ENCODE measurements at places on chromosomes 2 and 18.
A peak's percentile ranks its signal among the peaks of the same experiment; 100 is the strongest.

GRCh38 chr18:32881009-32881408 is 108.2 kb upstream of the KLHL14 start:
- no peak for DNase-seq

DNA sequence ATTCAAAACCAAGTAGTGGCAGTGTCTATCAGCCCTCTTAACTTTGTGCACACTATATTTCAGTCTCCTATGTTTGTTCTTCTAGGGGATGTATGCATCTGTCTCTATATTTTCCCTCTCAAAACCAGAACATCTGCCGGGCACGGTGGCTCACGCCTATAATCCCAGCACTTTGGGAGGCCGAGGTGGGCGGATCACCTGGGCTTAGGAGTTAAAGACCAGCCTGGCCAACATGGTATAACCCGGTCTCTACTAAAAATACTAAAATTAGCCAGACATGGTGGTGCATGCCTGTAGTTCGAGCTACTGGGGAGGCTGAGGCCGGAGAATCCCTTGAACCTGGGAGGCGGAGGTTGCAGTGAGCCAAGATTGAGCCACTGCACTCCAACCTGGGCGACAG is 9.9 kb upstream of the GAREM2 start:
- no peak for DNase-seq

- no peak for DNase-seq
Observed at GRCh38 chr2:56450772-56451171, 267.0 kb downstream of the CCDC85A start.

DNA sequence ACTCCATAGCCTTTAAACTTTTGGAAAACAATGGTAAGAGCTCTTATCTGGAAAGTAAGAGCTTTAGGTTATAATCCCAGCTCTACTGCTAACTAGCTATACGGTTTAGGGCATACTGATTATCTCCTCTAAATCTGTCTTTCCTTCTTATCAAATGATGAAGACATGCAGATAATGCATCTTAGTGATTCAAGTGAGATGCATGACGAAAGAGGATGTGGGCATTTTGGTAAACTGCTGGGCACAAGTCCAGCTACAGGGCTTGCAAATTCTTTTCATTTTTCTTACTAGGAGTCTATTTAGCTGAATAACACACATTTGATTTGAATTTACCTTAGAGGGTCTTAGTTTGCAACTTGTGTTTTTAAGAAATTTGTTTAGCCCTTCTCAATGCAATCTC is 1604.8 kb upstream of the ZEB2 start:
- DNase-seq: peak; percentile 59

GRCh38 chr18:47775961-47776360 is 154.5 kb downstream of the SMAD2 start:
- no peak for DNase-seq

DNA sequence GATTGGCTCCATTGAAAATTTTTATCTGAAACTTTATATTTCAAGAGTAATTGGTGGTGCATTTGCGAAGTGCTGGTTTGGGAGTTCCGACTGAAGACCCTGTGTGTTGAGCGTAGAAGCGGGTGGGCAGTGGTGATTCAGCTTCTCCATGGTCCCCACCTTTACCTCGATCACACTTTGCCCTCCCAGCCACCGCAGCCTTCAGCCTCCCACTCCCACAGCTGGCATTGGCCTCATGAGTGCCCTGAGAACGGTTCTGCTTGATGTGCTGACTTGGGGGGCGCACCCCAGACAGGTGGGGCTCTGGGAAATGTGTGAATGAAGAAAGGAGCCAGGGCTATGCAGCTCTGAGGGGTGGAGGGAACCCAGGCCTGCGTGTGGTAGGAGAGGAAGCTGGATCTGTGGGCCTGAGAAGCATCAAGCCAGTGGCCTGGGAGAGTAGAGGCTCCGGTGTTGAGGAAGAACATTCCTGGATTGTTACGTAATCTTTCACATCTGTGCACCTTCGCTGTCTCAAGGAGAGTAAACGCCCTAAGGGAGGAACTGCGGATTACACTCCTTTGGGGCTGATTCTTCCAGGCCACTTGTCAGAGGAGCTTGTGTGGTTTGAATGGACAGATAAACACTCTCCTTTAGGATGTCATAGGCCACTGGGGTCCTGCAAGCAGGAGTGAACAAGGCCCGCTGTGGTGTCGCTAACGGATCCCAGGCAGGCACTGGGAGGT is 83.8 kb downstream of the NPAS2 start:
- DNase-seq: peak; percentile 83

DNA sequence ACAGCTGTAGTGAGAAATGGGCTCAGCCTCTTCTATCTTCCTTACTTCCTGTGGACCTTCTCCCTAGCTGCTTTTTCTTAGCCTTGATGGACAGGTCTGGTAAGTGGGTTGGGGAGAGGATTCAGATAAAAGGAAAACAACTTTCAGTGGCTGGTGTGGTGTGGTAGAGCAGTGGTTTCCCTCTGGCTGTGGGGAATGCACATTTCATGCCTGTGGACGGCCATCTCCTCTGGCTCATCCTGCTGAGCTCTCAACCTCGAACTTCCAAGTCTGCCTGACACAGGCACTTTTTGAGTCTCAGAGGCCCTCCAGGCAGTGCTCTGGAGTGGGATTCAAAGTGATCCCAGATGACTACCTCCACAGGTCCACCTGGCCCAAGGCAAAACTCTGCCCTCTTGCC is 38.6 kb upstream of the ACADL start:
- no peak for DNase-seq

GRCh38 chr18:23971666-23972230 is 42.8 kb upstream of the TTC39C start:
- DNase-seq: peak; percentile 56

DNA sequence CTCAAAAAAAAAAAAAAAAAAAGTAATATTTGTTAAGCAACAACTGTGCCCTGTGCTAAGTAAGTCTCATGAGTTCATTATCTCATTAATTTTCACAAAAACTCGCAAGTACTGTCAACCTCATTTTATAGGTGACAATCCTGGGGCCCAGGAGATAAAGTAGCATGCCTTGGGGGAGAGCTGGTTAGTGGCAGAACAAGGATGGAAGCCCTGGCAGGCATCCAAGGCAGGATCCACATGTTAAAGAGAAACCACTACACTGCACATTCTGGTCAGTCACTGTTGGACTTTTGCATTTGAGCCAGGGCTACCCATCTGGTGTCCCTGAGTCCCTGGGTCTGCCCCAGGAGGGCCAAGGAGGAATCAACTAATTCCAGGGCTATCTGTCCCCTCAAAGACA is 54.6 kb downstream of the ZFP36L2 start:
- no peak for DNase-seq

DNA sequence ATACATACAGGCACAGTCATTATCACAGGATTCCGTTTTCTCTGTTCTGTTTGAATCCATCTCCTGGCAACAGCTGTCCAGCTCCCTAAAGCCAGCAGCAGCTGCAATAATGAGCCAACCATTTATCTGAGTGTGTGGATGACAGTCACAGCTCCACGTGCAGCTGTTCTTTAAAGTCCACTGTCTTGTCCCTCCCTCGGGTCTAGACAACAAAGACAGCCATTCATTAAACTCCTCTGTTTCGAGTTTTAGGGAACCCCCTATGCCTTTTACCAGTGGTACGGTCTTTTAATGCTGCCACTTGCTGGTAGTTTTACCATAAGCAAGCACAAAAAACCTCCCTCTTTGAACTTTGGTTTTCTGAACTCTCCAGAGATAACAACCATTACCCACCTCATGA is 16.0 kb upstream of the MSGN1 start:
- DNase-seq: peak; percentile 29

GRCh38 chr2:235768606-235769005 is 274.8 kb downstream of the AGAP1 start:
- DNase-seq: no peak

DNA sequence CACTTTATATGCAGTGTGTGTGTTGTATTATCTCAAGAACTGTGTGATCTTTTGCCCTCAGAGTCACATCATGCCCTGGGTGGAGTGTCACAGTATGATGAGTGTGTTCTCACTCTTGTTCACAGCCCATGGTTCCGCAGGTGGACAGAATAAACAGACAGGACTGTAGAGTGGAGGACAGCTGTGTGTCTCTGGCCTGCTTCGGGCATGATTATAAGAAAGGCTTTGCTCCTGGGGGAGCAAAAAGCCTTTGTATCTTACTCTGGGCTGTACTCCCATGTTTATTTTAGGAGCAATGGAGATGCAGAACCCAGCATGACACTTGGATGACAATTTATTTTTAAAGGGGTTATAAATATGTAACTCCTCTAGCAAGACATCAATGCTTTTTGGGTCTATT is 371.7 kb upstream of the MEX3C start:
- no peak for DNase-seq

GRCh38 chr2:78290581-78291214 is 734.8 kb upstream of the REG3G start:
- no peak for DNase-seq

GRCh38 chr2:41434991-41435390 is 612.8 kb upstream of the PKDCC start:
- DNase-seq: no peak

DNA sequence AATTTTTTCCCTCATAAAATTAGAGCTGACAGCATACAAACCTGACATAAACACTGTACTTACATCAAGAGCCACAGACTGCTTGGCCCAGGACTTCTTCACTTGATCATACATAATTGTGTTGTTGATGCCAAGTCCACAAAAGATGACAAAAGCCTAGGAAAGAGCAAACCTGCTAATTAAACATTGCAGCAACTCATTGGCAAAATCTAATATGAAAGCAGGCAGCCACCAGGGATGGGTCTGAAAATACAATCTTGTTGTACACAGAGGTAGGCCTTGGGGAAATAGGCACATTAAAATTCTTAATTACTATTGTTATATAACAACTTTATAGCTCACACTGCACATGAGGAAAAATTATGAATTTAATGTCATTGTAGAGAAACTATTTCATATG is 255.8 kb downstream of the PDE11A start:
- DNase-seq: no peak

DNA sequence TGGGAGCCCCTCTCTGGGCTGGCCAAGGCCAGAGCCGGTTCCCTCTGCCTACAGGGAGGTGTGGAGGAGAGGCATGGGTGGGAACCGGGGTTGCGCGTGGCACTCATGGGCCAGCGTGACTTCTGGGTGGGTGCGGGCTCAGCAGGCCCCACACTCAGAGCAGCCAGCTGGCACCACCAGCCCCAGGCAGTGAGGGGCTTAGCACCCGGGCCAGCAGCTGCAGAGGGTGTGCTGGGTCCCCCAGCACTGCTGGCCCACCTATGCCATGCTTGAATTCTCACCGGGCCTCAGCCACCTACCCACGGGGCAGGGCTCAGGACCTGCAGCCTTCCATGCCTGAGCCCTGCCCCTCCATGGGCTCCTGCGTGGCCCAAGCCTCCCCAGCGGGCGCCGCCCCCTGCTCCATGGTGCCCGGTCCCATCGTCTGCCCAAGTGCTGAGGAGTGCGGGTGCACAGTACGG is 248.5 kb upstream of the HNMT start:
- DNase-seq: no peak

DNA sequence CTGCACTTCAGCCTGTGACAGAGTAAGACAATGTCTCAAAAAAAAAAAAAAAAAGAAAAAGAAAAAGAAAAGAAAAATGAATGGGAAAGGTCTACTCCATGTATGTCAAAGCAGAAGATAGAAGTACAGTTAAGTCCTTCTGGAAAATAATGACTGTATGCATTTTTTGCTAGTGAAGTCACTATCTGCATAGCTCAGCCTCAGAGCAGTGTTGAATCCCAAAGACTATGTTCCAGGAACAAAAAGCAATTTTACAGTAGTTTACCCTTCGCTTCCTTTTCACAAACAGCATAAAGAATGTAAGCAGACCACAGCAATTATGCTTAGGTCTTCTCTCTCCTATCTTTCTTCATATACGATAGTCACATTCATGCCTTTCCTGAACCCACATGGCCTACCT is 497.4 kb downstream of the CMPK2 start:
- peak; percentile 26 for DNase-seq

DNA sequence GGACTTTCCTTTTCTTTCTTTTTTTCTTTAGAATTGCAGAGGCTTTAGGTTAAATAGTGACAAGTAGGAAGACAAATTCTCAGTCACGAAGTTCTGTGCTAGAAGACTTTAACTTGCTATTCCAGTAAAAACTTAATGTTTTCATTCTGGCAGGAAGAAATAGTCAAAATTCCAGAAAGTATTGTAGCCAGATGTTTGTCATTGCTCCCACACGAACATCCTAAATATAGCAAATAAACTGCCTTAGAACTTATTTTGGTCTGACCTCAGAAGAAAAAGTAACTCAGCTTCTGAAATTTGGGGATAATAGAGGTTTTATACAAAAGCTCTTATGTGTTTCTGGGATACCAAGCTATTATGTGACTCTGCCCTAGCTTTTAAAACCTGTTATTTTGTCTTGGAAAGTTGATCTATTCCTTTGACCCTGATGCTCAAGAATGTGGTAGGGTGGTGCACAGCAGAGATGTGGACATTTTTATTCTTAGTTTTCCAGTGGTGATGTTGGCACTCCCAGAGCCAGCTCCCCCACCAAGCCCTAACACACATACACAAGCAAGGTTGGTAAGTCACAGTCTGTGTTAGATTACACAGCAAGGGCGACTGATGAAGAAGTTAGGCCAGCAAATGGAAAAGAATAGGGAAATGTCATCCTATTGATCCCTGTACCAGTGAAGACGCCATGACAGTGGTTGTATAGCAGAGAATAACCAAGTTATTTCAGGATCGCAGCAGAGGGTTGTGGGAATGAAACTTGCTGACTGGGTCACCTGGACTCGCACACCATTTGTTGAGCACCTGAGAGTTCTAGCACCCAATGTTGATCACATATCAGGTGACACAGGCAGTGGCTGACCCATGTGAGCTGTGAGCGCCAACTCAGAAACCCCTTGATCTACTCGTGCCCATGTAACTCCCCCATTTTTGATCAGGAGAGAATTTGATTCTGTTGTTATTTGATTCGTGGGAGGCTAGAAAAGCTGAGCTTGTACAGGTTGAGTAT is 23.7 kb downstream of the FARP2 start:
- DNase-seq: no peak

- DNase-seq: peak; percentile 90
Observed at GRCh38 chr18:23849141-23849540, 159.9 kb downstream of the LAMA3 start.

DNA sequence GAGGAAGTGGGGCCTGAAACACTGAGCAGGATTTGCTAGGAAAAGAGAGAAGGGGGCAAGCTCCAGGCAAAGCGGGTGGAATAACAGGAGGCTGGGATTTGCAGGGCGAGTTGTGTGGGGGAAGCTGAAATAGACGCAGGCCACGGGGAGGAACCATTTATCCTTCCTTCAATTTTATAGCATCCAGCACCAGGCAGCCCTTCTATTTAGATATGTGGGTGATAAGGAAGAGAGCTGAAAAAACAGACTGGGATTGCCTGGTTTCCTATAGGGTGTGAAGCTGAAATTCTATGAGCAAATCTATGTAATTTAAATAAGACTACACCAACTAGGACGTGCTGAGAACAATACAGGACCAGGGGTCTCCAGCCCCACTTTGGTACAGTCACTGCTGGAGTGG is 132.0 kb upstream of the REV1 start:
- no peak for DNase-seq

- DNase-seq: peak; percentile 6
Observed at GRCh38 chr2:192236136-192236535, 41.4 kb upstream of the TMEFF2 start.

- DNase-seq: peak; percentile 90
Observed at GRCh38 chr2:207394203-207394781, 135.5 kb upstream of the CREB1 start.

Measured in foreskin keratinocyte (primary cell).